ENCODE measurements at places on chromosomes 6 and 20.

- no peak for DNase-seq
Measured at GRCh38 chr20:49285813-49286494, 8.1 kb upstream of the ZNFX1 start.

- no peak for DNase-seq
Measured at GRCh38 chr20:52832151-52832774, 139.9 kb upstream of the TSHZ2 start.

- no peak for DNase-seq
Measured at GRCh38 chr6:166638573-166638964, 11.5 kb upstream of the RPS6KA2 start.

- DNase-seq = no peak
Measured at GRCh38 chr6:98842342-98843180, 8.2 kb downstream of the POU3F2 start.

- no peak for DNase-seq
Measured at GRCh38 chr6:170473301-170473717, 79.8 kb downstream of the PSMB1 start.

- DNase-seq = peak; percentile 22
Measured at GRCh38 chr6:14717307-14717706, 528.6 kb upstream of the JARID2 start.

DNA sequence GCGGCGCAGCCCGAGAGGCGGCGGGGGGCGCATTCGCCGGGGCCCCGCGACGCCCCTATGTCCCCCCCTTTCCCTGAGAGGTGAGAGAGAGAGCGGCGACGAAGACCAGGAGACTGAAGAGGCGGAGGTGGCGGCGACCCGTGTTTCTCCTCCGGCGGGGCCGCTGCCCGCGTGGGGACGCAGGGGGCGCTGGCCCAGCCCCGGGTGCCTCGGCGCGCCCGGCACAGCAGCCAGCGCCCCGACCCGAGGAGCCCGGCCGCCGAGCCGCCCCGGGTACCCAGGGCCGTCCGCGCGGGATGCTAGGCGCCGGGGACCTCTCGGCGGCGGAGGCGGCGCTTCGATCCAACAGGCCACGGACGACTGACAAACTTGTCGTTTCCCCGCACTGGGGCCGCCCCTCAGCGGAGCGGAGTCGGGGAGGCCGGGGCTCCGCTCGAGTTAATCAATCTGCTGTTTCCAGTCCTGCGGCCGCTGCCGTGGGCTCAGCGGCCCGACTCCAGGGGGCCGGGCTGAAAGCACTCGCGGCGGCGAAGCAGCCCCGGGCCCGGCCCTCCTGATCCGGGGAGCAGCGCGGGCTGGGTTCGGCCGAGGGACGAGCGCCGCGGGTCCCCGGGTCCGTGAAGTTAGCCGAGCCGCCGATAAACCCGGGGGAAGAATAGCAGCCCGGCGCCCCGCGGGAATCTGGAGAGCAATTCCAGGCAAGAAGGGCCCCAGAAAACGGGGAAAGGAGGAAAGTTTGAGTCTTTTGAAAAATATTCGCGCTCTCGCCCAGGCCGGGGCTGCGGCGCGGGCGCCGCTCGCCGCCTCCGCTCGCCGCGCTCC is 631 bp downstream of the MDGA1 start:
- DNase-seq = peak; percentile 69

DNA sequence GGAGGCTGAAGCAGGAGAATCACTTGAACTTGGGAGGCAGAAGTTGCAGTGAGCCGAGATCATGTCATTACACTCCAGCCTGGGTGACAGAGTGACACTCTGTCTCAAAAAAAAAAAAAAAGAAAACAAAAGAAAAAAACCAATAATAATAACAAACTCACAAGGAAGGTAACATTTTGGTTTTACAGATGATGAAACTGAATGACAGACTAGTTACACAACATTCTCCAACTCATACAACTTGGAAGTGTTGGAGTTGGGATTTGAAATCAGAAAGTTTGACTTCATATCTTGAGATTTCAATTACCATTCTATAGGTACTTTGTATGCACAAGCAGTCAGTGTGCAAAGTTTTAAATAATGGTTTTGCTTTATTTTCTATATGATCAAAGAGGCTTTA is 10.2 kb downstream of the TPD52L1 start:
- no peak for DNase-seq

DNA sequence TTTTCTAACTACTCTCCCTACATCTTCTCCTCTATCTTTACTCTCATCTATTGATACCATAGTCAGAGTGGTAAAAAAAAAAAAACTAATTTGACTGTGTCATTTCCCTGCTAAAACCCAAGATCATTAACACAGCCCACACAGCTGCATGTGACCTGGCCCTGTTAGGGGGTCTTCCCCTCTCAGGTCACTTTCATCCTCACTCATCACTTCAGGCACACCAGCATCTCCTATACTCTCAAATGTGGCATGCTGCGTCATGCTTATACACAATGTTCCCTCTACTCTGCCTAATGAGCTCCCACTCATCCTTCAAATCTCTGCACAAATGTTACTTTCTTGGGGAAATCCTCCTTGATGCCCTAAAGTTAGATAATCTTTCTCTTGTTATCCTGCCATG is 86.8 kb downstream of the CDK19 start:
- peak; percentile 34 for DNase-seq

DNA sequence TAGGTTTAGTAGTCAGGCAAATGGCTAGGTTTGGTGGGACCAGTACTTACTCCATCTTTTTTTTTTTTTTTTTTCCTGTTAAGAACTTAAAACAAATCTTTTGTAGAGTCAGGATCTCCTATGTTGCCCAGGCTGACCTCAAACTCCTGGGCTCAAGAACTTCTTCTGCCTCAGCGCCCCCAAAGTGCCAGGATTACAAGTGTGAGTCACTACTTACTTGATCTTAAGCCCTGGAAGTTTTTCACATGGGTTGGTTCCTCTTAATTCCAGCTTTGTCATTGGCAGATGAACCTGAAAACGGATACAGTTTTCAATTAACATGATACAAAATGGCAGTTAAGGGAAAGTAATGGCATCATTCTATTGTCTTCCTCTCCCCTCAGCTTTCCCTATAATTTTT is 179.4 kb upstream of the JAG1 start:
- no peak for DNase-seq

DNA sequence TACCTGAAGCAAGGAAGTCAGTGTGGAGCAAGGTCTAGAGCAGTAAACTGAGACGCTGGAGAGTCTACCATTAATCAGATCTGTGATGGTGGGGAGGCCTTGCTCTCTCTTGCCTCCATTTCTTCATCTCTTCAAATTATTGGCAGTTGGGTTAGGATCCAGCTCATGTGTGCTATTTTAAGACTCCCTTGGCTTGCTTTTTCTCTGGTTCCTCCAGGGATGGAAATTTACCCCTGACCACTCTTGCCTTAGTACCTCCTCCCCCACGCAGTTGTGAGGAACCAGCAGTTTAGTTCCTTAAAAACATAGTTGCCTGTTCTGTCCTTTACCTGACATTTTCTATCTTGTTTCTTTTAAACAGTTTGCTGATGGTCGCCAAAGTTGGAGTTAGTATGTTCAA is 7.4 kb downstream of the TMEM14C start:
- no peak for DNase-seq

GRCh38 chr6:25442898-25443297 is 163.7 kb downstream of the CARMIL1 start:
- DNase-seq = no peak

- DNase-seq = no peak
Measured at GRCh38 chr20:57198132-57199072, 68.0 kb downstream of the BMP7 start.

Measured in GM20000 (cell line).